ENCODE measurements at places on chromosomes 13 and 19.

DNA sequence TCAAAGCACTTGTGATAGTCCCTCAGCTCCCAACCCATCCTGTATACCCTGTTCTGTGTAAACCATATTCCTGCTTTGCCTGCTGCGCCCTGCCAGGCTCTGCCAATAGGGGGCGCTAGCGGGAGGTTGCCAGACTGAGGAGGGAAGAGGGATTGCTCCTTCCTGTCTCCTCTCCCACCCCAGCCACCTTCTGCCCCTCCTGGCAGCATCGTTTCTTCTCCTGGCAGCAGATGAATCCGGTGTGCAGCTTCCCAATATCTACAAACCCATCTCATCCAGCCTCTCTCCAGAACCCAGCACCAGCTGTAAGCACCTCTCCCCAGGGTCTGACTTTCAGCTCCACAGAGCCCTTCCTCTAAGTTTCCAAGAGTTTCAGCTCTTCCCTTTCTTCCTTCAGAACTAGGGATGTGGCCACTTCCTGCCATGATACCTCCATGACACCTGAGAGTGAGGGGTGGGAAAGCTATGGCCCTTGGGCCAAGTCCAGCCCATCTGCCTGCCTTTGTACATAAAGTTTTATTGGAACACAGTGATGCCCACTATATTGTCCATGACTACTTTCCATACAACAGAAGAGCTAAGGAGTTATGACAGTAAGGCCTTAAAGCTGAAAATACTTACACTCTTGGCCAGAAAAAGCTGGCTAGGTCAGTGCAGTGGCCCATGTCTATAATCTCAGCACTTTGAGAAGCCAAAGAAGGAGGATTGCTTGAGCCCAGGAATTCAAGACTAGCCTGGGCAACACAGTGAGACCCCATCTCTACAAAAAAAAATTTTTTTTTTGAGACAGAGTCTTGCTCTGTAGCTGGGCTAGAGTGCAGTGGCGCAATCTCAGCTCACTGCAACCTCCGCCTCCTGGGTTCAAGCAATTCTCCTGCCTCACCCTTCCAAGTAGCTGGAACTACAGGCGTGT is 34.5 kb upstream of the ATP1A3 start:
- peak; percentile 31 for DNase-seq

GRCh38 chr13:27405546-27406134 is 18.8 kb upstream of the GTF3A start:
- DNase-seq, result no peak

GRCh38 chr13:39536274-39536673 is 66.7 kb downstream of the LHFPL6 start:
- DNase-seq, result no peak

- no peak for DNase-seq
Measured at GRCh38 chr19:17948931-17949930, 16.4 kb downstream of the CCDC124 start.

DNA sequence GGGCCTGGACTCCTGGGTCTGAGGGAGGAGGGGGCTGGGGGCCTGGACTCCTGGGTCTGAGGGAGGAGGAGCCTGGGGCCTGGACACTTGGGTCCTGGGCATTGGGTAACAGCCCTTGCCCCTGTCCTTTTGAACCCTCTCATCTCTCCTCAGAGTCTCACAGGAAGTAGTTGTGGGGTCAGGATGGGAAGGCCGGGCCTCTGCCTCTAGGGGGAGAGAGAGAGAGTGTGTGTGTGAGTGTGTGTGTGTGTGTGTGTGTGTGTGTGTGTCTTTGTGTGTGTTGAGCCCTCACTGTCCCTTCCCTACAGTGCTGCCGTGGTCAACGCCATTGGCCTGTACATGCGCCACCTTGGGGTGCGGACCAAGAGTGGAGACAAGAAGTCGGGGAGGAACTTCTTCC is 10.9 kb downstream of the ARHGEF1 start:
- peak; percentile 69 for DNase-seq

DNA sequence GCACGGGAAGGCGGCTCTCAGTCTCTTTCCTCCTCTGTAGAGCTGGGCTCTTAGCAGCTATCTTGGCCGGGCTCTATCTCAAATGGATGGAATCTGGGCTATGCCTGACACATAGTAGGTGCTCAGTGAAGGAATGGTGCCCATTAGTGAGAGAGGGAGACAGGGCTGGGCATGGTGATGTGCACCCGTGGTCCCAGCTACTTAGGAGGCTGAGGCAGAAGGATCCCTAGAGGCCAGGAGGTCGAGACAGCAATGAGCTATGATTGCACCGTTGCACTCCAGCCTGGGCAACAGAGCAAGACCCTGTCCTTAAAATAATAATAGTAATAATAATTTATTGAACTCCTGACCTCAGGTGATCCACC is 14.7 kb downstream of the KLF2 start:
- no peak for DNase-seq

- DNase-seq, result no peak
Measured at GRCh38 chr13:59476366-59476765, 687.4 kb downstream of the DIAPH3 start.

DNA sequence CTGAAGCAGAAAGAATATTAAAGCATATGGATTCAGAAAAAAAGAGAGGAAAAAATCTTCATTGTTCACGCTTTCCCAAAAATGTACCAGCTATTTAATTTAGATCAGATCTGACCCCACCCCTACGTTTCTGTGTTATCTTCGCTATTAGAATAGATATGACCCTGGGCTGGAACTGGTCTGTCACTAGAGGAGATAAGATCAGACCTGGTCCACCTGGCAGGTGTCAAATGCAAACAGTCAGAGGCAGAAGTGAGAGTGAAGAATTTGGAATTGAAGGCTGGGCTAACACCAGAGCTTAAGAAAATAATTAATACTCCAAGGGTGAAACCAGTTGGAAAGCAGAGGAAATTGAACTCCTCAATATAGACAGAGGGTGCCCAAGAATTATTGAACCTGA is 30.0 kb upstream of the MBNL2 start:
- no peak for DNase-seq

- DNase-seq, result no peak
Measured at GRCh38 chr13:43881580-43881979, 1.9 kb downstream of the LACC1 start.

- no peak for DNase-seq
Measured at GRCh38 chr19:31709476-31709875, 360.2 kb upstream of the TSHZ3 start.

DNA sequence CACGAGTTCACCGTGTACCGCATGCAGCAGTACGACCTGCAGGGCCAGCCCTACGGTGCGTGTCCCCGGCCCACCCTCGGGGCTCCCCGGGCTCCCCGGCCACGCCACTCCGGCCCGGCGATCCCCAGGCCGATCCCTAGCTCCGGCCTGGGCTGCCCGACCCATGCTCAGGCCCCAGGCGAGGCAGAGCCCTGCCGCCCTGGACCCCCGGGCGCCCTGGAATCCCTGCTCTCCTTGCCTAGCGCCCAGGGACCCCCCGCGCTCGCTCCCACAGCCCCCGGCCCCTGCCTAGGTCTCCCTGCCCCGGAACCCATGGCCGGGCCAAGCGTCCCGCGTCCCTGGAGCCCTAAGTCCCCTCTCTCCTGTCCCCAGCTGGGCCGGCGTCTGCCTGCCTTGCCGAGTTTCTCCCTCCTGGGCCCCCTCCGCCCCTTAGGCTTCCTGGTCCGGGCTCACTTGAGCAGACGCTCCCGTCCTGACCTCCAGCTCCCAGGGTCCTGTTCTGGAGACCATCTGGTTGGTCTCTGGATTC is 494 bp downstream of the NCLN start:
- no peak for DNase-seq

GRCh38 chr19:802498-803098 is 5.3 kb downstream of the PTBP1 start:
- no peak for DNase-seq

GRCh38 chr19:41872775-41873647 is 4.1 kb upstream of the CD79A start:
- DNase-seq, result peak; percentile 75

- DNase-seq, result no peak
Measured at GRCh38 chr13:78659732-78660494, 958 bp upstream of the OBI1 start.

DNA sequence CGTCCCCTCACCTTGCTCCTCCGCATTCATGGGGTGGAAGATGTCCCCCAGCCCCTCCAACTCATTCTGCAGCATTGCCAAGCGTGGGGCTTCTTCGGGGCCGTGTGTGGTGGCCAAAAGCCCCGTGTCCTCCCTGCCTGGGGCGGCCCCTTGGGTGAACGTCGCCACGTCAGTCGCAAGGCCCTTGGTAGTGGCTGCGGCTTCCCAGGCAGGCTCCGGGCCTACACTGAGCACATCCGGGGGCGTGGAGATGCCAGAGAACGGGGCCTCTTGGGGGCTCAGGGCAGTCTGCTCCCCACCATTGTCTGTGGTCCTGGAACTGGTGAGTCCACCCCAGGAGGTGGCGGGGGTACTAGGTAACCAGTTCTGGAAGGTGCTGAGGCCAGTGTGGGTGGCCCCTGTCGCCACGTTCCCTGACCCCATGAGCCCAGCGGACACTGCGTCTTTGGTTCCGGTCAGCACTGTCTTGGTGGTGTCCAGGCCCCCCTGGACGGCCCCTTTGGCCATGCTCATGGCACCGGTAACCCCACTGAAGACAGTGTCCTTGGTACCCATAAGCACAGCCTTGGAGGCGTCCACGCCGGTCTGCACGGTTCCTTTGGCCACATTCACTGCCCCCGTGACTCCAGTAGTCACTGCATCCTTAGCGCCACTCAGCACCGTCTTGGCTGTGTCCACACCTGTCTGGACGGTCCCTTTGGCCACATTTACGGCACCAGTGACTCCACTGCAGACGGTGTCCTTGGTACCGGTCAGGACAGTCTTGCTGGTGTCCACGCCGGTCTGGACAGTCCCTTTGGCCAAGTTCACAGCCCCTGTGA is 7.6 kb downstream of the PLIN4 start:
- no peak for DNase-seq

GRCh38 chr13:111939666-111940278 is 127.2 kb upstream of the SOX1 start:
- no peak for DNase-seq

DNA sequence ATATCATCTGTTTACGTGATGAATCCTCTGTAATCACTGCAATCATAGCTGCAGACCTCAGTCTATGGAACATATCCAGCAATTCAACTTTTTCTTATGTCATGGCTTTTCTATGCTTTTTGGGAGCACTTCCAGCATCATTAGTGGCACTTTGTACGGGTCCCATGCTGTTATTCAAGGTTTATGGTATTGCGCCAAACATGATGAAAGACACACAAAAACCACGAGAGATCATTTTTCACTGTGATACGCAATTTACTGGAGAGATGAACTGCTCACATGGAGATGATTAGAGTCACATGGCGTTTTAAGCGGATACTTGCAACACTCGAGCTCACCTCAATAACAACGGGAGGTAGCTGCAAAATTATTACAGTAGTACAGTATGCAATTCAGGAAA is 2101.7 kb upstream of the PCDH20 start:
- no peak for DNase-seq

DNA sequence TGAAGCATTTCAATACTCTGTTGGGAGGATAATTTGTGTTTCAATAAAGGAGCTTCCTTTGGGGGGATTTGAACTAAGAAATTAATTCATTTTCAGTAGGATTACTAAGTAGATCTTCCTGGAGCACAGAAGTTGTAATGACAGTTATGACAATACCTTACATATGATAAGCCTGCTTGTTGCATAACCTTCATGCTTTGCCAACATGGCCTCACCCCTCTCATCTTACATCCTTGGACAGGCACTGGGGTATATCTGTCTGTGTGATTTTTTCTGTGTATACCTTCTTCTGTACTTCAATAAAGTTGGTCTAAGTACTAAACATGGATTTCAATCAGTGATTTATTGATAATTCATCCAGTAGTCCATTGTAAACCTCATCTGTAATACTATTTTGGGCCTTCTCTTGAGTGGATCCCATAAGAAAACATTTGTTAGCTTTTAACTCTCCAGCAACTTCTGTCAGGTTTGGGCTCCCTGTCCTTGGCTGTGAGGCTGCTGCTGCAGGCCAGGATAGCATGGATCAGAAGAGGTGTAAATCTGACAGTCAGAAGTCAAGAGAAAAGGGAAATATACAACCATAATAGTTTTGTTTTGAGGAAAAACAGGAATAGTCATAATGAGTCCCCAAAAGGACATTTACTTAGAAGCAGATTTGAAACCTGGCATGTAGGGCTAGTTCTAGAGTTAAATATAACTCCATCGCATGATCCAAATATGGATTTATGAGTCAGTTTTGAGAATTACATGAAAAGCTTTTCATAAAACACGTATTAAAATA is 422.2 kb downstream of the KLF5 start:
- no peak for DNase-seq

DNA sequence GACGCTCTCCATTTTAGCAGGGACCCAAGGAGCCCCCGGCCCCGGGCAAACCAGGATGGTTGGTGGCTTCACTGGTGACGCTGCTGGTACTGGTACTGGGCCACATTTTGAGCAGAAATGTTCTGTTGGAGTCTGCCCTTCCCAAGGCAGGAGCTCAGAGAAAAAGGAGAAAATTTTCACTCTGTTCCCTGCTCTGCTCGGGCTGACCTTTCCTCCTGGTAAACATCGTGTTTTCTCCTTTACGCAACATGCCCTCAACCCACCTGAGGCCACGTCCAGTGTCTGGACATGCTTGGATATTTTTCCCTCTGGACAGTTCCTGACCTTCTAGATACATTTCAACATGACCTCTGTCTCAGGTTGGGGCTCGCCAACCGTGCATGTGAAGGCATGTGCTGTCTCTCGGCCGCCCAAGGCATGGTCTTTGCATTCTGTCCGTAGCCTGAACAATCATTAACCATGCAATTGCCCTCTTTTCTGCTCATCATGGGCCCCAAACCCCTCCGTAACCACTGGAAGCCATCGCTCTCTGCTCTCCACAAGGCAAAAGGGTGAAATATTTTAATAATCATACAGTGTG is 115.2 kb upstream of the PEG3 start:
- DNase-seq, result no peak

GRCh38 chr13:47869776-47870175 is 131.3 kb downstream of the SUCLA2 start:
- DNase-seq, result no peak

- DNase-seq, result no peak
Measured at GRCh38 chr19:45078390-45079062, 534 bp upstream of the GEMIN7 start.

DNA sequence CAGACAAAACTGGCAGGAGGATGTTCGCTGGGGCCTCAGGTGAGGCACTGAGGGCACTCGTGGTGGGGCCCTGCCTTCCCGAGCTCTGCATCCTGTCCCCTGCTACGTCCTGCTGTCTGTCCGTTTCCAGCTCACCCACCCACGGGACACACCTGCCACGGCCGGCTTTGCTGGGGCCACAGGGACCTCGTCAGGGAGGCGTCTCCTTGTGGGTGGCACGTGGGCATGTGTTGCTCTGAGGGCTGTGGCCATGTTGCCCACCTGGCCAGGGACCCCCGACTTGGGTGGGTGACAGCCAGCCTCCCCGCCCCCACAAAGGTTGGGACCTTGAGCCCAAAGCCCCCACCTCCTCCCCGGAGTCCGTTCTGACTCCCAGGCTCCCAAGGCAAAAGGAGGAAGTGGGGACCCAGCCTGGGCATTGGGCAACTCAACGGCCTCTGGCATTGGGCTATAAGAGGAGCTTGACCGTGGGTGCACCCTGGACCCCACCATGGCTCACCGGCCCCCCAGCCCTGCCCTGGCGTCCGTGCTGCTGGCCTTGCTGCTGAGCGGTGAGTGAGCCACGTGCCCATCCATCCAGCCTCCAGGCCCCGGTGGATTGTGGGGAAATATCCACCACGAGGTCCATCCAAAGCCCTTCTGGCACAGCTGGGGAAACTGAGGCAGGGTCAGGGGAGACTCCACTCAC is at the start of gene PRTN3:
PRTN3 (plus strand) TSS at position 481 of the 688 bp plus-strand sequence; CDS start at position 491, 10 bp downstream.
- peak; percentile 50 for DNase-seq
